Caco-2 (cell line): ENCODE measurements at places on chromosomes 4 and X.

DNA sequence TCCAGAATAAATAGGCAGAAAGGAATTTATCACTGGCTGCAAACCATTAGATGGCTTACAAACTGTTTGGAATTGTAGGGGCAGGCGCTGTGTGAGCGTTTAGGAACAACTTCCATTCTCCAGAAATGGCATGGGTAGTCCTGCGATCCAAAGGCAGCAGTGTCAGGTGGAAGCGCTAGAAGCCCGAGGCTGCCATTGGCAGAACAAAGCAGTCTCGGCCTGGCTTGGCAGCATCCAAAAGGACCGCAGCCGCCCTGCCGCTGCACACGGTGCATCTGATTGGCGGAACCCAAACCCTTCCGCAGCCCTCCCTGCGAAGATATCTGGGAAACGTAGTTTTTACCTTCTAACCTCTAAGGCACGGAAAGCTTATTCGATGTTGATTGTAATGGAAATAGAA, 23.6 kb upstream of the YTHDC1 start:
- DNase-seq, result no peak

- DNase-seq, result no peak
Measured at GRCh38 chrX:124232523-124233201, 99.8 kb upstream of the TEX13D start.

DNA sequence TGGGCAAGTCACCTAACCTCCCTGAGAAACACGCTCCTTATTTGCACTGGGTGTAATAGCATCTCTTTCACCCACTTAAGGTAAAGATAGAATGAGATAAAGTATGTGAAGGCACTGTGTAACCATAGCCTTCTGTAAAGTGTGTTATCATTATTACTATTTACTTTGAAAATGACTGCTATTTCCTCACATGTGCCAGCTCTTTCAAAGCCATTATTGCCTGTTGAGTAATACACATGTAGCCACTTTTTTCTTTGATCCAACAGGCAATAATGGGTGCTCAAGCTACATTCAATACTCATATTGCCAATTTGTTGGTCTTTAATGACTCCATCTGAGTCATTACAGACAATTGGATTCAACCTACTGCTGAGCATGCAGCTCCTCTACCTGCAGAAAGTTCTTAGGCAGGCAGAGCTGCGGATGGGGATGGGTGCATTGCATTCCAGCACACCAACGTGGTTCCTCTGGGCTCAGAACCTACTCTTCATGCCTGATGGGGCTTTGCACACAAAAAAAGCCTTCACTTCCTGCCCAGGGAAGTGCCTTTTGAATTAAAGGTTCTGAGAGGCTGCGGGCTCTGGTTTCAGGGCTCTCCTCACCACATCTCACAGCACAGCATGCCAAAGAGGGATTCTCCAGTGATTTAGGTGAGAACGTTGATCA, 9.7 kb downstream of the PTCHD1 start:
- DNase-seq, result peak; percentile 10

DNA sequence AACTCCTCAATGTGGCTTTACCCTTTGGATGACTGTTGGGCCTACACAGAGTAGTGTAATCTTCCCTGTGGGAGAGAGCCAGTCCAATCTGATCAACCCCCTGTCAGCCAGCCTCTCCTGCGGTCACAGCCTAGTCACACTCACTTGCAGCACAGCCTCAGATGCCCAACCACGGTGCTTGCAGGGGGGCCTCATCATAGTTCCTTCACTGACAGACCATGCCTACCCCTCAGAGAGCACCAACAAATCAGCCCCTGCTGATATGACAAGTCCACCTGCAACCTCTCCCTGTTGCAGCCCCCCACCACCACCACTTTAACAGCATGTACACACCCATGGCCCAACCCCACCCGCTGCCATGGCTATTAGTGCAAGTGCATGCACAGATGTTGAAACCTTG, 146.8 kb downstream of the HMGN5 start:
- DNase-seq, result no peak

DNA sequence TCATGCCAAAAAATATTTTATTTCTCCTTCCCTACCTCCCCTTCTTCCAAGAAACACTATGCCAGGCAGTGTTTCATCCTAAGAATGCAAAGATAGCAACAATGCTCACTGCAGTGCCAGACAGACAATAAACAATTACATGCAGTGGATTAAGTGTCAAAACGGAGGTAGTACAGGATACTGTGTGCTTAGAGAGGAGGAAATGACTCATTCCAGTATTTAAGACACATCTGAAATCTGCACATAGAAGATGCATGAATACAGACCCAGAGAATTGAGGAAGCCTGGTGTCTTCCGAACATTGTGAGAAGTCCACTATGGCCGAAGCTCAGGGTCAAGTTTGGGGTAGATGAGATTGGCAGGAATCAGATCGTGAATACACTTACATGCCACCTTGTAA, 326.4 kb downstream of the PPP3CA start:
- DNase-seq, result no peak

- no peak for DNase-seq
Measured at GRCh38 chr4:121370729-121371325, 10.0 kb downstream of the QRFPR start.

- DNase-seq, result no peak
Measured at GRCh38 chr4:66032571-66032970, 362.3 kb upstream of the EPHA5 start.

DNA sequence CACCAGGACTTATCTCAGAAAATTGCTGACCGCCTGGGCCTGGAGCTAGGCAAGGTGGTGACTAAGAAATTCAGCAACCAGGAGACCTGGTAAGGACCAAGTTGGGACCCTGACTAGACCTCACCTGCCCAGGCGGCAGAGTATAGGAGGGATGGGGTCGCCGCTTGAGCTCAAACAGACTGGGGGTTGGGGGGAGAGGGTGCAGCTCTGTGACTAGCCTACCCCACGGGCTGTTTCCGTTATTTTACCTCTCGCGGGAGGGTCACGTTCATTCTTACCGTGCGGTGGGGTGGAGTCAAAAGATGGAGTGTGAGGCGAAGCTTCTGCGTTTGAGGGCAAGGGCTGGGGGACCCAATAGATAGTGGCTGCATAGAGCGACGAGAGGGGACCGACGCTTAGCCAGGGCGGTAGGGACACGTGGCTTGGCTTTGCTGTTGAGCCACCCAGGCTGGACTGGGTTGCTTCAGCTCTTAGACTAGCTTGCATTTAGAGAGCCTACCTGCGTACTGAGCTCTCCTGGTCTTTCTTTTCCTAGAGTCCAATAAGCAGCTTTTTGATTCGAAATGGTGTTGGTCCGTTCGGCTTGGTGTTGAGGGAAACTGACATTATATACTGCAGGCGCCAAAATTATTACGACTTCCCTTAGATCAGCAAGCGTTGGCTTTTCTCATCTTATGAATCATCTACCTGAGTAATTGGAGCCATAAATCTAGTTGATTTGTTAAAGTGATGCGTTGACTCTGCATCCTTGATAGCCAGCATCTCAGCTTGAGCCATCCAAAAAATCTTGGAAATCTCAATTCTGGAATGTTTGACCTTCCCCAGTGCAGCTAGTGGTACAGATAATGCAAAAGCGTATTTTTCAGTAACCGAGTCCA, 591 bp downstream of the PRPS1 start:
- peak; percentile 34 for DNase-seq

DNA sequence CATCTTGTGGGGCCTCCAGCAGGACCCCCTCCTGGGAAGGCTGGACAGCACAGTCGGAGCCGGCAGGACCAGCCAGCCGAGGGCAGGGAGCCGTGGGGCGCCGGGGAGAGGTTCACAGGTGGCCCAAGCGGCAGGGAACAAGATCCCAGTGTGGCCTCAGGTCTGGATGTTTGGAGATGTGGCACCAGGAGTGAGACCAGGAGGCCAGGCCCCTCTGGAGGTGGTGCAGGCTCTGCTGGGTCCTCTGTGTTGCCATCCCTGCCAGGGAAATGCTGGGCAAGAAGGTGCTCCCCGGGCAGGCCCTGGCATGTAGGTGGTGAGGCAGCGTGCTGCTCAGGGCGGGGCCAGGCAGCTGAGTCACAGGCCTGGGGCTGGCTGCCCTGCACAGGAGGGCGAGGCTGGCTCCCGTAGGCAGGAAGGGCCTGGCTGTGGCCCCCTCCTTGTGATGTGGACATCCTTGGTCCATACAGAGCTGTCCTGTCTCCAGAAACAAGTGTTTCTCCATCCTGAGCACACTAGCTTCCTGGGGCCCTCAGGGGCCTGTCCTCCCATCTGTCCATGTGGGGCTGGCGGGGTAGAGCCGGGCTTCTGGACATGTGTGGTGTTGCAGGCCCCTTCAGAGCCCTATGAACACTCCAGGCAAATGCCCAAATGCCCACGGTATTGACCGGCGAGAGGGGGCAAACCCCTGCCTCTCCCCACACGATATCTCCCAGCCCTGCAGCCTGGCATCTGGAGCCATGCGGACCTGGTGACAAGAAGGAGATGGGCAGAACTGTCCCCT, 4.8 kb upstream of the HGFAC start:
- no peak for DNase-seq

DNA sequence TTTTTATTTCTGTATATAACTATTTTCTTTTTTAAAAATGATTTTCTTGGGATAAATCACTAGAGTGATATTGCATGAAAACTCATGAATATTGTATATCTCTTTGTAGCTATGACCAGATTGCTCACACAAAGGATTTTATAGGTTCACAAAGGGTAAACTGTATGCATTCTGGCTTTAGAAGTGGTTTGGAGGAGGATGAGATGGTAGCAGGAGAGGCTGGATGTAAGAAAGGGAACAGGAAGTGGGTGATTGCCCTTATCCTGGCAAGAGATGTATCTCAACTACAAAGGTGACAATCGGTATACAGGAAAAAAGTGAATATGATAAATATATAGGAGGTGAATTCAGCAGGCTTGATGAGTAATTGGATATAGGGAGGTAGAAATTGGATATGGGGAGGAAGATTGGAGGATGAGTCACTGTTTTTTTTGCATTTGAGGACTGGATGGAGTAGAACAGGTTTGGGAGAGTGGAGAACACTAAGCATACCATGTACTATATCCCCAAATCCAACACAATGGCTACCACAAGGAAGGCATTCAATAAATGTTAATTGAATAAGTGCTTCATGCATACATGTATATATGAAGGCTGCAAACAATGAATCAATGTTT, 9.9 kb downstream of the FGG start:
- DNase-seq, result no peak

- no peak for DNase-seq
Measured at GRCh38 chr4:24795666-24796381, 451 bp downstream of the SOD3 start.

- DNase-seq, result no peak
Measured at GRCh38 chr4:48792348-48793006, 12.4 kb upstream of the FRYL start.

- no peak for DNase-seq
Measured at GRCh38 chr4:159856451-159856850, 753.6 kb downstream of the RAPGEF2 start.

DNA sequence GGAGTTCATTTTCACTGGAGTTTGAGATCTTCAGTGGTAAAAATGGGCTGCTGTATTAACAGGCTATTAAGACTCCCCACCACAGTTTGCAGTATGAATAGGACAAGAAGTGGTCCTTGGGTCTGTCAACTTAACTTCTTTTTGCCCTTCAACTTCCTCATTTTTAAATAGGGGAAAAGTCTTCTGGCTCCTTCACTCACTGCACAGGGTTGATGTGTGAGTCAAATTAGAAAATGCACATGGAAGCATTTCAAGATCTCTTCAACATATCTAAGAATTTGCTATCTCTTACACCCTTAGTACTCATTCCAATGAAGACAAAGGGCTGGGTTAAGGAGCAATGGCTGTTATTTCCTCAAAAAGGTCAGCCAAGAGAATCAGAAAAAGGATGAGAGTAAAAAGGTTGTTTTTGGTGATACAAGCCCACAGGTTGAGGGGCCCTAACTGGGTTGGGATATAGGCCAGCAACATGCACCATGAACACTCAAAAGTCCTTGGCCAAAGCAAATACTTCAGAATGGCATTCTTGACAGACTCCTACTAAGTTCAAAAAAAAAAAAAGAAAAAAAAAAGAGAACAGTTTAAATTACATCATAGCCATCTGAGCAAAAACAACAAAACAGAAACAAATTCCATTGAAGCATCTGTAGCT, 13.4 kb downstream of the PDE5A start:
- DNase-seq, result no peak

- no peak for DNase-seq
Measured at GRCh38 chrX:31331928-31332327, 260.1 kb upstream of the FTHL17 start.

- no peak for DNase-seq
Measured at GRCh38 chrX:11382930-11383329, 89.7 kb downstream of the AMELX start.

- no peak for DNase-seq
Measured at GRCh38 chr4:40288566-40288965, 46.6 kb upstream of the CHRNA9 start.

- peak; percentile 53 for DNase-seq
Measured at GRCh38 chr4:162683659-162684370, 482.9 kb downstream of the NAF1 start.

- no peak for DNase-seq
Measured at GRCh38 chrX:151711154-151711553, 4.7 kb upstream of the FATE1 start.

DNA sequence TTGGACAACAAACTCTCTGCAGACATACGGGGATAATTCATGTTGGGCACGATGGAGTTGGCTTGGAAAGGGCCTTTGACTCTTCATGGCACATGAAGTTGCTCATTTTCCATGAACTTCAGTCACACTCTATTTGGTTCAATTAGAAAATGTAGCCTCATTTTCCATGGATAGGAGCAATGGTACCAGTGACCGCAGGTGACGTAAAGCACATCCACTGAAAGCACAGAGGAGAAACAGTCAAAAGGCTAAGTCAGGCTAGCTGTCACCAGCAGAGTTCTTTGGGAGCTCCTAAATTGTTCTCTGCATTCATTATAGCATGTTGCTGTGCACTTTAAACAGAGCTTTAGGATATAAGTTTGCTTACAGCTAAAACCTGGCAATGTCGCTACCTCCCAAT, 39.9 kb upstream of the MAP3K15 start:
- no peak for DNase-seq

DNA sequence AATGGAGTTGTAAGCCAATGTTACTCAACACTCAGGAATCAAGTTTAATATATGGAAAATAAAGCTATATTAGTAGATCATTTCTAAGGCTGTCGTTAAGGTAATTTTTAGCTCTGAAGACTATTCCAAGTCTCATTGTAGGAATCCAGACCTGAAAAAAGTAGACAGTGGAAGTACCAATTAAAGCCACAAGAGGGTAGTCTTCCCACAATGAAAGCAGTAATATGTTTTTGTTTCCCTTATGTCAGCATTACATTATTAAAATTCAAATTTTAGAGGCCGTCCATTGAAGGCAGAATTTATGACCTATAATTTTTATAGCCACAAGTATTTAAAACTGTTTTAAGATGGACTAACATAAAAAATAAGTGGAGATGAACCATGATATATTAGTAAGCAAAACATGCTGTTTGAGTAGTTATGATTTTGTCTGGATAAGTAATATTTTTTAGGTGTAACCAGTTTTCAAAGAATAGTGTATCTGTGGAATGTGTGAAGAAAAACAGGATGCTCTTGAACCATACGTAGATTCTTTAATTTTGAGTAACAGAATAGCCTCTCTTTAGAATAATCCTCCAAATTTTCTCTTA, 372.6 kb upstream of the TECRL start:
- DNase-seq, result peak; percentile 28

DNA sequence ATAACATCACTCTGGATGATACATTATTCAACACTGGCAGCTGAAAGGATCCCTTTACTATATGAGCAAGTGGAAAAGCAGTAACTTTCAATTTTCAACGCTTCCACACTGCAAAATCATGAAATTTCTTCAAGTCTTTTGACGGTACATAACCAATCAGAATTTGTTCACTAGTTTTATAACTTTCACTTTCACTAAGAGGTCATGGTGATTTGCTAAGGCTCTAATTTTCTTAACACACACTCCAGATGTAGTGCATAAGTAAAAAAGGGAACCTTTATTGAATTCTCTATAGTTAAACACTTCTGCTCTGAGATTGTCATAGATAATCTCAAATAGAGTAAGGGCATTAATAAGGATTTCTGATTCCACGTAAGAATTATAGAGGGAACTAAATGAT, 4.1 kb downstream of the ARMCX2 start:
- DNase-seq, result no peak
